Fibroblast of skin of abdomen (primary cell): ENCODE measurements at places on chromosomes 7 and 10.

- DNase-seq, result peak; percentile 86
Measured at GRCh38 chr7:31948029-31948428, 122.2 kb downstream of the PDE1C start.

- DNase-seq, result no peak
Measured at GRCh38 chr7:129134356-129134987, 10.0 kb upstream of the TSPAN33 start.

- DNase-seq, result no peak
Measured at GRCh38 chr10:128030498-128031072, 95.6 kb downstream of the MKI67 start.

DNA sequence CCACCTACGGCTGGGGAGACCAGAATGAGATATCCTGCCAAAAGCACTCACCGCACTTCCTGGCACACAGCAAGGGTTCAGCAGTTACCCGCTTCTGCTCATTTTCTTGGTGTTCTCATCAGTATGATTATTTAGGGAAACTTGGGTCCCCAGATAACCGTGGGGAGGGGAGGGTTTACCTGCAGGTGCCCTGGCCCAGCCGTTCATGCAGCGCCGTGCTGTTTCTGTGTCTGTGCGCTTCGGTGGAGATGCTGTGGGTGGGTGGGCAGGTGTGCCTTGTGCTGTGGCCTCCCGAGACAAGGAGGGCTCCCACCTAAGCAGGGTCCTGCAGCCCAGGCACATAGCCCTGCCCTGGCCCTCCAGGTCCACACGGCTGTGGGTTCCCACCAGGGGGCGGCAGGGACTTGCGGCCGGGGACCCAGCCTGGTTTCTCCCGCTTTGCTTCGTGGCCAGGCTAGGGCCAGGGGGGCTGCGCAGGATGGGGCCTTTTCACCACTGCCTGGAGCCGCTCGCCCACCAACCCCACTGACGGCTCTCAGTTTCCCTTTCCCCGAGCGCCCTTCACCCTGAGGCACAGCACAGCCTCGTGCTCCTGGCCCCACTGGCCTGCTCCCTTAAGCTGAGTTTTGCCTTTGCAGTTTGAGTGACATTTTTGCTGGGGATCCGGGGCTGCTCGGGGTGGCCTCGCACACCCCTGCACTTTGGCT, 78.5 kb downstream of the LHPP start:
- DNase-seq, result peak; percentile 19

DNA sequence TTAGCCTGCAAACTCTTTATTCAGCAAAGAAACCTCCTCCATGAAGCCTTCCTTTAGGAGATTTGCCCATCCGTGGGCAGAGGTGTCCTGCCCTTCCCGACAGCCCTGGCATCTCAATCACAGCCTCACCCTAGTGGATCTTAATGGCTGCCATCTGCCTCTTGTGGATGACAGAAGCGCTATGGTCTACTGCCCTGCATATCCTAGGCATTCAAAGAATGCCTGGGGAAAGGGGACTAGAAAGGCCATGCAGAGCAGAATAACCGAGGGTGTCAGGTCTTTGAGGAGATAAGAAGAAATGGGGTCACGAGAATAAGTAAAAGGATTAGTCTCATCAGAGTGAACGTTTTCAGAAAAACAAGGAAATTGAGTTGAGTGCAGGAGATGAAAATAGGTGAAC, 57.7 kb upstream of the SPOCK2 start:
- DNase-seq, result no peak
